ENCODE measurements at places on chromosomes 2 and 18.
A peak's percentile ranks its signal among the peaks of the same experiment; 100 is the strongest.

DNA sequence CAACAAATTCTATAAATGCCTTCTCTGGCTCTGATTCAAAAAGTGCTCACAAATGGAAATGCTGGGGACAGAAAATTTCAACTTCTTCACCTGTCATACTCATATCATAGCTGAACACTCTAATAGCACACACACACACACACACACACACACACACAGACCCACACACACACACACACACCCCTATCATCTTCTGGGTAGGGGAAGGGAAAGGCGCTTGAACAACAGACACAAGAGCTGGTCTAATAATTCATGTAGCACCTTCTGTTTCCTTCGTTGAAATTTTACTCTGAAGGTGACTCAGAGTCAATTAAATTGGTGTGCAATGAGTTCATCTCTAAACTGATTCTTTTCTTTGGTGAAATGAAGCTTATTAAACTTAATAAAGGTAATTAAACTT lies 32.9 kb downstream of the CD28 start:
- no peak for DNase-seq

- DNase-seq = peak; percentile 65
Observed at GRCh38 chr18:9835825-9836224, 49.9 kb upstream of the TXNDC2 start.

GRCh38 chr2:85116207-85116606 lies 17.0 kb upstream of the TCF7L1 start:
- no peak for DNase-seq

GRCh38 chr2:47724221-47724981 lies 58.5 kb upstream of the MSH6 start:
- DNase-seq = no peak

GRCh38 chr2:150491943-150492342 lies 4.5 kb upstream of the RND3 start:
- DNase-seq = peak; percentile 61

DNA sequence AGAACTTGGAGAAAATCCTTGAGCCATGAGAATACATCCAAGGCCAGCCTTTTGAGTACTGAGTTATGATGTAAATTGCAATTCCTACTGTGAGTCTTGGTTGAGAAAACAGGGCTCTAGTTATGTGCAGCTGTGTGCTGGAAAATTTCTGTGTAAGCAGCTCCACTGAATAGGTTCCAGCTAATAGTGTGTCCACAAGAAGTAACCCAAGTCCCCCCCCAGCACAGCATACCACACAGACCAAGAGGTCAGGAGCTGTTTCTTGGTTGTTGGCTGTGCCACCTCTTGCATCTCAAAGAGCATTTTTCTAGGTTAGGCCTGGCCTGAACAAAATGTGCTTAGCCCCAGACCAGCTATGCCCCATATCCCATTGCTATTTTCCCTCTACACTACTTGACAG lies 36.8 kb upstream of the APCDD1 start:
- no peak for DNase-seq

DNA sequence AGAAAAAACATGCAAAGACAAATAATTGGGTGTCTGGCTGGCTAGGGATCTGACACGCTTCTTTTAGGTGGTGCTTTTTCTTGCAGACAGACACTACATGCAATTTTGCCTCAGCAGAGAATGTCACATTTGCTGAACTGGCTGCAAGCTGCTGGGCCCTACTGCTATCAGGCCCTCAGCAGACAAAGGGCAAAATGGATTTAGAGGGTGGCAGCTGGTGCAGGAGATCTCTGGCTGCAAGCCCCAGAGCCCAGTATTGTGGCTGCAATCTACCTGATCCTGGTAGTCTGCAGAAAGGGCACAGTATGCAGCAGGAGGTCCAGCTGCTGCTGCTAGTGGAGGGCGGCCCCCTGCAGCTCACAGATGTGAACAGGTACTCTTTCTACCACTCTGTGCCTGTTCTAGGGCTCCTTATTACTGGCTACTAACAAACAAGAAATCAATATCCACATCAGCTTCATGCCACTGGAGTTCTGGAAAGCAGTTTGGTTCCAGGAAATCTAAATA lies 796.7 kb upstream of the CELF4 start:
- DNase-seq = no peak

GRCh38 chr18:74281980-74282754 lies 9.6 kb downstream of the CYB5A start:
- DNase-seq = no peak

GRCh38 chr2:56314796-56315195 lies 131.0 kb downstream of the CCDC85A start:
- DNase-seq = peak; percentile 31

DNA sequence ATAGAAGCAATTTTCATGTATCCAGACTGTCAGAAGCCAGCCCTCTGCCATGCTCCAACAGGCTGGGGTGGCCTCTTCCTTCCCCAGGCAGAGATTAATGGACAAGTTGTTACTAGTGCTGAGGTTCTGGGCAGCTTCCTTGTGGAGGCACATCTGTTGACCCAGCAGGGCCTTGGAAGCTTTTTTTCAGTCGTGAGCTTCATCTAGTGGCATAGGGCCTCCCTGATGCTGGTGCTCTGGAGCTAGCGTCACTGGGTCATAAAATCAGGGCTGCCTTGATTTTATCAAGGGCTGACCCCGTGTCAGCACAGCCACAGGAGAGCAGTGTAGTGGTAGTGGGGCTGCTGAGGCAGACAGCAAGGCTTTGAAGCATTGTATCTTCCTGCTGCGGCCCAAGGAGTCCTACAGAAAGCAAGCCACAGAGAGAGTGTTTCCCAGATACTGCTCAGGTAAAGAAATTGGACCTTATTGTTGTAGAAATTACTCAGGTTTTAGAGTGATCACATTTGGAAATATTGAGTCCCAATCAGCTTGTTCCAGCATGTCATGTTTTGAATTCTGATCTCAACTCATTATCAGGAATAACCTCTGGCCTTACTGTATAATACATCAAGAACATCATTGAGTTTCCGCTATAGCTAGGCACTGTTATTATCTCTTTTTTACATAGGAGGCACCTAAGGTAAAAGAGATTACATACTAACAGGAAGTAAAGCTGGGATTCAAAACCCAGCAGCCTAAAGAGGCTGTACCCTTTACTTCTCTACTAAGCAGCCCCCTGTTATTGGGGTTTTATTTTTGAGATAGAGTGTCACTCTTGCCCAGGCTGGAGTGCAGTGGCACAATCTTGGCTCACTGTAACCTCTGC lies 92.3 kb upstream of the ALPP start:
- DNase-seq = no peak

GRCh38 chr2:70861777-70862625 lies 26.4 kb upstream of the CD207 start:
- peak; percentile 75 for DNase-seq

DNA sequence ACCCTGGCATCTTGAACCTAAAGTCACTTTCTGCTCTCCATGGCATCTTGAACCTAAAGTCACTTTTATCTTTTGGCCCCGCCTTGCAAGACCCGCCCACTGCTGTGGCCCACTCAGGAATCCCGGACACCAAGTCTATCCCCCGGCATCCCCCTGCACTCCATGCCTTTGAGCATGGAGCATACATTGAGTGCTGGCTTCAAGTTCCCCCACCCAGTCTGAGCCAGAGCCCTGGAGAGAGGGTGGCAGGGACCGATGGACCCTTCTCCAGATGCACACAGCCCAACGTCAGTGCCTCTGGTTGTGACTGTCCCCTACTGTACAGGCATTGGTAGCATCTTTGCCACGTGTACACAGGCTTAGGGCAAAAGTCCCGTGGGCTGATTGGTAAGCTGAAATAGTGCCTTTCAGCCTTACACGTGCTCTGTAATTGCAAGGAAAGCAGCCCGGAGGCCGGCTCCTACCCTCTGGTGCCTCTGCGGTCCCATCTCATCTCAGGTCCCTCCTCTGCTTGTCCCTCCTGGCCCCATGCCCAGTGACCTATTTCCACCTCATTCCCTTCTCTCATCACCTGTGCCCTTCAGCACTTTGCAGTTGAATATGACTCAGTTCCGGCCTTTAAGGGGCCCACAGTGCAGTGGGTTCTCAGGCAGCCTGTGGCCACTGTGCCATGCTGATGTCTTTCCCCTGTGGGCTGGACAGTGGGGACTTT lies 154.0 kb downstream of the INHBB start:
- no peak for DNase-seq

All from fibroblast of upper back skin (primary cell).